ENCODE measurements at places on chromosomes 7 and 10. TPM values are rescaled to one million over a fixed set of nuclear protein-coding genes. Genes with fewer than 3 reads are reported as not detected.

The POR gene
- 94.5 TPM for total RNA-seq

The ZNF365 gene
- 0.42 TPM for total RNA-seq

The RSPH10B2 gene
- total RNA-seq, result not detected

The CYP2C8 gene
- total RNA-seq, result 0.14 TPM

The ZNF33B gene
- 6.6 TPM for total RNA-seq

The SPAM1 gene
- not detected for total RNA-seq

The TAC1 gene
- total RNA-seq, result not detected

The THSD7A gene
- total RNA-seq, result not detected

The CAV1 gene
- 428 TPM for total RNA-seq

The ZNF107 gene
- 4.3 TPM for total RNA-seq

The SAP25 gene
- total RNA-seq, result 0.35 TPM

The C10orf105 gene
- total RNA-seq, result 0.14 TPM

The GPER1 gene
- 0.49 TPM for total RNA-seq

The TCERG1L gene
- total RNA-seq, result not detected

Data from airway epithelial cell (primary cell).